ENCODE measurements at places on chromosomes 11 and 22.

- DNase-seq, result no peak
- no peak overlapping the region for H3K27ac ChIP-seq
- H3K4me1 ChIP-seq, result peaks cover 2% of the 10 kb centered on the region
- H3K36me3 ChIP-seq, result no peaks in the 10 kb centered on the region
These were observed 28.7 kb downstream of the RPL3 start for GRCh38 chr22:39290724-39291161.

- H3K4me1 ChIP-seq, result no peaks in the 10 kb centered on the region
- no peak for DNase-seq
- no peak overlapping the region for H3K27ac ChIP-seq
- H3K36me3 ChIP-seq, result no peaks in the 10 kb centered on the region
- no peak overlapping the region for H3K4me3 ChIP-seq
These were observed 39.0 kb downstream of the WT1 start for GRCh38 chr11:32396331-32396730.

GRCh38 chr11:83611600-83611999, 325.4 kb upstream of the CCDC90B start:
- no peaks in the 10 kb centered on the region for H3K36me3 ChIP-seq
- H3K4me1 ChIP-seq, result peaks cover 4% of the 10 kb centered on the region
- H3K27ac ChIP-seq, result no peak overlapping the region
- H3K4me3 ChIP-seq, result no peak overlapping the region
- no peak for DNase-seq

GRCh38 chr11:64883575-64883974, 5.2 kb upstream of the EHD1 start:
- peaks cover 56% of the 10 kb centered on the region for H3K4me1 ChIP-seq
- H3K4me3 ChIP-seq, result no peak overlapping the region
- no peaks in the 10 kb centered on the region for H3K27me3 ChIP-seq

- H3K27me3 ChIP-seq, result no peaks in the 10 kb centered on the region
- no peak for DNase-seq
- no peak overlapping the region for H3K27ac ChIP-seq
- H3K4me1 ChIP-seq, result no peaks in the 10 kb centered on the region
These were observed 111.9 kb downstream of the CCDC34 start for GRCh38 chr11:27250867-27251665.

DNA sequence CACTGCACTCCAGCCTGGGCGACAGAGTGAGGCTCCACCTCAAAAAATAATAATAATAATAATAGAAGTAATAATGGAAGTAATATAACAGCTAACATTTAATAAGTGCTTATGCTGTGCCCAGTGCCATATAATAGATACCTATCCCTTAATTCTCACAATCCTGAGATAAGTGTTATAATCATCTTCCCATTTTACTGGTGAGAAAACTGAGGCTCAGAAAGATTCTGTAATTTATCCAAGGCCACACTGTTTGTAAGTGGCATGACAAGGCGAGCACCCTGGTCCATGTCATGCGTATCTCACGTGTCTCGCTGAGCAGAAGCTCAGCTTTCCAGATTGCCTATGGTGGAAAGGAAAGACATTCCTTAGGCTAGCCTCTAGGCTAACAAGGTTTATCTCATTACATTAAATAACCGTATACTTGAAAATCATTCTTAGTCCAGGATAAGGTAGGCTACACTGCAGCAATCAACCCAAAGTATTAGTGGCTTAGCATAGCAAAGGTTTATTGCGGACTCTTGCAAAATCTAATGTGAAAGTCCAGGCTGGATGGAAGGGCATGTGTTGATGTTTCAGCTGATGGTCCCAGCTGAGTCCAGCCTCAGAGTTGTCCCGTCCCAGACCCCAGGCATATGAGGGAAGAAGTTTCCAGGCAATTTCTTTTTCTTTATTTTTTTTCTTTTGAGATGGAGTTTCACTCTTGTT, 15.0 kb upstream of the LDLRAD3 start:
- no peaks in the 10 kb centered on the region for H3K36me3 ChIP-seq
- H3K27me3 ChIP-seq, result no peaks in the 10 kb centered on the region
- H3K4me1 ChIP-seq, result no peaks in the 10 kb centered on the region

DNA sequence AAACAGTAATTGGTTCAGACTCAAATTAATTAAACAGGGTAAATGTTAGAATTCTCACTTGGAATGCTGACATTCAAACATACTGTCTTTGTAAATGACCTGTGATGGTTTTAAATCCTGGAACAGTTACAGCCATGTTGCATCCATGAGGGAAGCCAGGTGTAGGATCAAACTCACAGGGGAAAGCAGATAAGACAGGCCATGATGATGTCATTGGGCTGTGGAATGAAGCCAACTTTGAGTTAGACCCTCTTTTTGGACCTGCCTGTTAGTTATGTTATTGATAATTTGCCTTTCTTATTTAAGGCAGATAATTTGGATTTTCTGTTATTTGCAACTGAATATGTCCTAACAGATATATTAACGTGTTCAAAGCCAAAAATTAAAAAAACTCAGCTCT, 39.3 kb upstream of the ABTB2 start:
- H3K27ac ChIP-seq, result no peak overlapping the region
- H3K36me3 ChIP-seq, result peaks cover 4% of the 10 kb centered on the region
- H3K4me3 ChIP-seq, result no peak overlapping the region
- no peak for DNase-seq
- no peaks in the 10 kb centered on the region for H3K4me1 ChIP-seq
- peaks cover 27% of the 10 kb centered on the region for H3K27me3 ChIP-seq

DNA sequence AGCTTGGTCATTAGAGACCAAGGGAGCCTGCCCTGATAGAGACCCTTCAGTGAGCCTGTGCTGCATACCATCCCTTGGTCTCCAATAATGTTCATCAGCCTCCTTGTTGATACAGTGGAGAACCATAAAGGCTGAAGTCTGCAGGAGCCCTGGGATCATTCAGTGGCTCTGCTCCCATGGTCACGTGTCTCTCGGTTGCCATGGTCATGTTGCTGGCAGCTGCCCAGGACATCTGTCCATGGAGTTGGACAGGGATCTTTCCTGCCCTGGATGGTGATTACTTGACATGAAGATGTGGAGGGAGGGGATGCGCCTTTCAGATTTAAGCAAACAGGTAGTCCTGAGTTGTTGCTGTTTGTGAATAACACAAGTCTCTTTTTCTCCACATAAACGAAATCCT, 38.2 kb downstream of the CYB5R2 start:
- no peak for DNase-seq
- H3K36me3 ChIP-seq, result peaks cover 11% of the 10 kb centered on the region
- H3K27ac ChIP-seq, result no peak overlapping the region

- peak overlapping the region; percentile 88 for H3K27ac ChIP-seq
- DNase-seq, result no peak
- peaks cover 67% of the 10 kb centered on the region for H3K36me3 ChIP-seq
These were observed 741 bp upstream of the MTA2 start for GRCh38 chr11:62602141-62603071.

- H3K27ac ChIP-seq, result no peak within 1 kb of the TSS
- peaks cover 13% of the 10 kb centered on the region for H3K4me1 ChIP-seq
- H3K36me3 ChIP-seq, result peaks cover 2% of the 10 kb centered on the region
- peak within 1 kb of the TSS; percentile 7 for H3K4me3 ChIP-seq
- H3K27me3 ChIP-seq, result peaks cover 46% of the 10 kb centered on the region
- no peak for DNase-seq
These were observed at the start of gene LARGE1 for GRCh38 chr22:33920197-33920540. Gene LARGE1, minus strand, starts transcription at chr22:33920476.

DNA sequence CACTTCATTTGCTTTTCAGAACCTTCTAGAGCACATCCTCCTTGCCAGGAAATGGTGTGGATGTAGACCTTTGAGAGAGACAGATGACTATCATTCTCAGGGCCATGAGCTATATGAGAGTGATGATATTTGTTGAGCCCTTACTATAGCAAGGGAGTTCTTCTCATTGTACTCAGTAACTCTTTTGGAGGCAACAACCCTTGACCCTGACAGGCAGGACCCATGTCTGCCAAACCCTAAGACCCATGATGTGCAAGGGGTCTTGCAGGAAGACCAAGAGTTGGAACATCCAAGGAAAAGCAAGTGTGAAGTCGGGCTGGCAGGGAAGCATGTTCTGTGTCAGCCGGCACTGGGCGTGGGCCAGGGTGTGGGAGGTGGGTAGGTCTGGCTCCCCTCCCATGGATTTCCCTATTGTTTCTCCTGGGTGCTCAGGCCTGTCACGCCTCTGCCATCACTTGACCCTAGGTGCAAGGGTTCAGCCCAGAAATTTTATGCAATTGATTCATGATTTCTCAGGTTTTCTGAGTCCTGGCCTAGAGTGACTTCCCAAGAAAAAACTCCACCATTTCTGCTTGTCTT, 1.2 kb downstream of the FOLR3 start:
- peaks cover 21% of the 10 kb centered on the region for H3K4me1 ChIP-seq
- H3K27me3 ChIP-seq, result peaks cover 25% of the 10 kb centered on the region
- H3K4me3 ChIP-seq, result no peak overlapping the region
- no peak overlapping the region for H3K27ac ChIP-seq

DNA sequence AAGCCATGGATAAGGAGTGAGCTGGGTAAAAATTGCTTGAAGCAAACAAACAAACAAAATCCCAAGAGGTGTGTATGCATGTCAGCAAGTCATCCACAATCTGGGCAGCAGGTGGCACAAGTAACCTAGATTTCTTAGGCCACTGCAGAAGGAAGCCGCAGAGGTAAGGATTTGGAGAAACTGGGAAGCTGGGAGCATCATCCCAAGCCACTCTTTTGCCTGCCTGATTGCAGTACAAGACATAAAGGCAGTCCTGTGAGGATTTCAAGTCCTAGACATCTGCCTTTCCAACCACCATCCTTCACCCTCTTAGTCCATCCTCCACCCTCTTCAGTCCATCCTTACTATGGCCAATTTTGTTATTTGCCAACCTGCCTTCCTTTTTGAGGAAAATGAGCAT, 67.2 kb upstream of the BMAL1 start:
- H3K4me3 ChIP-seq, result no peak overlapping the region
- H3K27me3 ChIP-seq, result peaks cover 3% of the 10 kb centered on the region
- no peak overlapping the region for H3K27ac ChIP-seq
- no peaks in the 10 kb centered on the region for H3K36me3 ChIP-seq
- H3K4me1 ChIP-seq, result peaks cover 36% of the 10 kb centered on the region

DNA sequence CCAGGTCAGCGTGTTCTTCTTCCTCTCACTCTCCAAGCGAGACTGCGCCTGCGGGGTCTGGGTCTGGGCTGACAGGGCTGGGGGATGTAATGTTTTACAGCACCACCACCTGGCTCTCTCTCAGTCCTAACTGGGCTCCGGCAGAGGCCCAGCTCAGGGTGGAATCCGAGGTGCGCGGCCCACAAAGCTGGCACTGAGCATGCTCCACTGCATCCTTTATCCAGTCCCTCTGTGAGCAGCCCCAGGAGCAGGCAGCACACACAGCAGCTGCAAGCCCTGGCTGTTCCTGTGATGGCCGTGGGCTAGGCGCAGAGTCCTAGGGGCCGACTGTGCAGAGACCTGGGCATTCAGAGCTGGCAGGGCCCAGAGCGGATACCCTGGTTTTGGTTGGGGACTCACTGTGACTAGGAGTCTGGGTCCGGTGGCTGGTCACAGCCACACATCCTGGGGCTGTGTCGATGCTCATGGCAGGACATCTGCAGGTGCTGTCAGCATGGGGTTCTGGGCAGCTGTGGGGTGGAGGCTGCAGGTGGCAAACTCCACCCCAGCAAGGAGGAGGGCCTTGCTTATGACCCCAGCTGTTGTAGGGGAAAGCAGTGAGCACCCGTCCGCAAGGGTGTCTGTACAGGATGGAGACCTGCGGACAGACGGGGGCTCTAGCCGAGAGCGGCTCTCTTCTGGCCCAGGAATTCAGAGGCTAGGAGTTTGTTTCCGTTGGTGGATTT, 4.0 kb downstream of the LRRC75B start:
- no peaks in the 10 kb centered on the region for H3K36me3 ChIP-seq
- no peak overlapping the region for H3K4me3 ChIP-seq
- peaks cover 6% of the 10 kb centered on the region for H3K4me1 ChIP-seq
- no peak for DNase-seq

DNA sequence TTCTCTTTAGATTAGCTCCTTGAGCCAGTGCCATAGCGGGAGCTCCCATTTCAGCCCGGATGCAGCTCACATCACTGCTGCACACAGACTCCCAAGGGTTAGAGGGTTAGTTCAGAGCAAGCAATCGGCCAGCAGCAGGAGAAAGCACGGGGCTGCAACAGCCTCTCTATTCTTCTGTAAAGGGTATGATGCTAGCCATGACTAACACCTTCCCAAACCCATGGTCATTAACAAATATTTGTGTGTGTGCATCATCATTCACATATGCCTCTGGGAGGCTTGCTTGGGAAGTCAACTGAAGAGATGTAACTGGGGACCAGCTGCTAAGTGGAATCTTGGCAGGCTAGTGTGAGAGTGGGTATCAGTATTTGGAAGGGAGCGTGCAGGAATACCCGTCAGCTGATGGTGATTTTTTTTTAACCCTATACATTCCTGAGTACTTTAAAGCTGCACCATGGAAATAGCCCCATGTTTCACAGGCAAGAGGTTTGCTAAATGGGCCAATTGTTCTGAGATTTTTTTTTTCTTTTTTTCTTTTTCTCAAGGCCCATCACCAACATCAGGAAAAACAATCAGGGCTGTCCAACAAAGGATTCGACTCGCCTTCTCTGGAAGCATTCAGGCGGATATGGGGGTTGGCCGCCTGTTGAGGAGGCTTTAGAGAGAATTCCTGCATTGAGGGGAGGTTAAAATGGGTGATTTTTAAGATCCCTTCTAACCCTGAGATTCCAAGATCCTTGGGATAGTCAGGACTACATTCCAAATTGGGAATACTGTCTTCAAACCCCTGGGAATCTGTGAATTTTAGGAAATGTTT, 33.2 kb upstream of the CCDC89 start:
- H3K4me3 ChIP-seq, result no peak overlapping the region
- no peak for DNase-seq
- no peaks in the 10 kb centered on the region for H3K27me3 ChIP-seq

DNA sequence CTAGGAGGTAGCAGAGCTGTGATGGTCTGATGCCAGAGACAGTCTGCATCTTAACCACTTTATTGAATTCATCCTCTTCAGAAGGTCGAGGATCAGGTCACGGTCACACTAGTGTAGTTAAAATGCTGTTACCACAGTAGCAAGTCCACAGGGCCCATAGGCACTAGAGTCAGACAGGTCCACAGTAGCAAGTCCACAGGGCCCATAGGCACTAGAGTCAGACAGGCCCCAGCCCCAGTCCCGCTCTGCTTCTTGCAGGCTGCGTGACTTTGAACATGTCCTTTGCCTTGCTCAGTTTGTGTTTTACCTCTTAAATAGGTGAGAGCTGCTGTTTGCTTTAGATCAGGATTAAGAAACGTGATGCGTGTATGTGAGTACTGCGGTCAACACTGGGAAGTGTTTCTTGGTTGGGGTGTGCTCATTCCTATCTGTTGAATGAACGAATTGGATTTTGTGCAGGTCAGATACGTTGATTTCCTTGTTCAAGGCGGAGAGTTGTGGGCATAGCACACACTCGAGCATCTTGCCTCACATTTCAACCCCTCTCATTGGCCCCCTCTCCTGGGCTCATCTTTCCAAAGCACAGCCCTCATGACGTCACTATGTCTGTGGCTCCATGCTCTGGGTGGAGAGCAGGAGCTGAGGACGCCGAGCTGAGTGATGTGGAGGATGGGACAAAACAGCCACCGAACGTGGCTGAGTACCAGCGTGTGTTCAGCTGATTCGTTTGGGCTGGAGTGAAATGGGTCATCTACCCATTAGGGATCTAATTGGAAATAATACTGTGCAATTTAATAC, 191.7 kb downstream of the TBC1D22A start:
- H3K4me1 ChIP-seq, result no peaks in the 10 kb centered on the region
- H3K36me3 ChIP-seq, result peaks cover 5% of the 10 kb centered on the region
